ENCODE measurements at places on chromosomes 16 and 17.
A peak's percentile ranks its signal among the peaks of the same experiment; 100 is the strongest.

GRCh38 chr17:60332574-60332973 is 59.4 kb downstream of the USP32 start:
- DNase-seq, result no peak

DNA sequence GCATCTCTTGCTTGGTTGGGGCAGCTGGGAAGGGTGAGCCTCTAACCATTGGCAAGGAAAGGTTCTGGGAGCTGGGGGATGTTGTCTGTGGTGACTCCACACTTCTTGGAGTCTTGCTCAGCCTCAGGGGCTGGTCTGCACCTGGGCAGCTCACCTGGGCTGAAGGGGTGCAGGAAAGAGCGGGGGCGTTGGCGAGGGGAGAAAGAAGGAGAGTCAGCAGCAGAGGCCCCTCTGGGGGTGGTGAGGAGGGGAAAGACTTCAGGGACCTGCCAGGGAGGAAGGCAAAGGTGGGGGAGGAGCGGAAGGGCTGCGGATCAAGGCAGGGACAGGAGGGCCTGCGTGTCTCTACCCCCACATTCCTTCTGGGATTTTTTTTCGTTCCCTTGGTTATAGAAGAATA is 47.7 kb downstream of the CCDC42 start:
- DNase-seq, result peak; percentile 54

DNA sequence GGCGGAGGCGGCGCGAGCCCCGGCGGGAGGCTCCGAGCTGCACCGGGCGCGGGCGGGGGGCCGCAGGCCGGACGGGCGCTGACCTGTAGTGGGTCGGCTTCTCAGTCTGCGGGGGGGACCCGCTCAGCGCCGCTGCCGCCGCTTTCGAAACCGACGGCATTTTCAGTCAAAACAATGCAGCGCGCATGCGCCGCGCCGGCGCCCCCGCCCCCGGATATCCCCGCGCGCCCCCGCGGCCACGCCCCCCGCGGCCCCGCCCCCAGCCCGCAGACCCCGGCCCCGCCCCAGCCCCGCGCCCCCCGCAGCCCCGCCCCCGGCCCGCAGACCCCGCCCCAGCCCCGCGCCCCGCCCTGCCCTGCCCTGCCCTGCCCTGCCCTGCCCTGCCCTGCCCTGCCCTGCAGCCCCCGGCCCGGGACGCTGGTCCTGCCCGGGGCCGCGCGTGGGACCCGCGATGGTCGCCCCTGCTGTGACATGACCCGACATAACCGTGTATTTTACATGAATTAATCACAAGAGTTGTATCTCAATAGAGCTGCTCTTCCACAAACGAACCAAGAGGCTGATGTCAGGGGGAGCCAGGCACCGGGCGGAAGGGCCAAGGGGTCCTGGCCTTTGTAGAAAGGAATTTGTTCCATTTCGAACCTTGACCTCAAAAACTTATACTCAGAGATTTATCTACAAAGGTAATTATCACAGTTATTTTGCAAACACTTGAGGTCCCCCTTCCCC is at the start of gene UNKL:
UNKL (minus strand) TSS at position 173 of the 729 bp plus-strand sequence; CDS start at position 160, 13 bp downstream.
- peak; percentile 83 for DNase-seq

GRCh38 chr17:22286337-22287041 is 594.2 kb downstream of the KCNJ18 start:
- no peak for DNase-seq

DNA sequence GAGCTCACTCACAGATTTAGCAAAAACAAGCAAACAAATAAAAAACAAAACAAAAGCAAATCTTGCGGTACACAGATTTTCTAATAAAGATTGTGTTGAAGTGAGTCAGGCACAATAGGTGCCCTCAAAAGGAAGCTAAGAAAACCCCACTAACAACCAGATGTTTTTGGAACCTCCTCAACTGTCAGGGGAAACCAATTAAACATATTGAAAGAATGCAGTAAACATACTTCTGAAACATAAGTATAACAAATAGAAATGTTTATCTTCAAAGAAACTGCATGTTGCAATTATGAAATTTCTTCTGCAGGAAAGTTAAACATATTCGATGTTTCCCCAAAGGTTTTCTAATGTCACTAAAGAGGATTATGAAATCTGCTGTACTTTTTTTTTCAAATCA is 110.5 kb upstream of the CORO6 start:
- no peak for DNase-seq

DNA sequence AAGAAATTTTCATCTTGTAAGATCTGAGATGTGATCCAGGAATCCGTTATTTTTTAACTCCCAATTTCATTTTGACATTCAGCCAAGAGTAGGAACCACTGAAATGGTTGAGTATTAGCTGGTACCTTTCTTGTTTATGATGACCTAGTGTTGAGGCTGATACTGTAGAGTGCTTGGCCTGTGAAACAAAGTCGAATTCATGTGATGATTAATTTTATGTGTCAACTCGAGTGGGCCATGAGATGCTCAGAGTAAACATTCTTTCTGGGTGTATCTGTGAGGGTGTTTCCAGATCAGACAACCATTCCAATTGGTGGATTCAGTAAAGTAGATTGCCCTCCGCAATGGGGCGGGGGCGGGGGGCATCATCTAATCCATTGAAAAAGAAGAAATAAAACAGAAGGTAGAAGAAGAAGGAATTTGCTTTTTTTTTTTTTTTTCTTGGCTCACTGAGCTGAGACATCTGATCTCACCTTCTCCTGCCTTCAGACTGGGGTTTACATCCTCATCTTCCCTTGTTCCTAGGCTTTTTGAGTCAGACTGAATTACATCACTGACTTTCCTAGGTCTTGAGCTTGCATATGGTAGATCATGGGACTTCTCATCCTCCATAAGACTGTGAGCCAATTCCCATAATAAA is 264.6 kb upstream of the KCNJ16 start:
- DNase-seq, result no peak

GRCh38 chr17:2337544-2338314 is 428 bp downstream of the SGSM2 start:
- peak; percentile 63 for DNase-seq

GRCh38 chr17:28958820-28959455 is 7.6 kb upstream of the PHF12 start:
- DNase-seq, result no peak

DNA sequence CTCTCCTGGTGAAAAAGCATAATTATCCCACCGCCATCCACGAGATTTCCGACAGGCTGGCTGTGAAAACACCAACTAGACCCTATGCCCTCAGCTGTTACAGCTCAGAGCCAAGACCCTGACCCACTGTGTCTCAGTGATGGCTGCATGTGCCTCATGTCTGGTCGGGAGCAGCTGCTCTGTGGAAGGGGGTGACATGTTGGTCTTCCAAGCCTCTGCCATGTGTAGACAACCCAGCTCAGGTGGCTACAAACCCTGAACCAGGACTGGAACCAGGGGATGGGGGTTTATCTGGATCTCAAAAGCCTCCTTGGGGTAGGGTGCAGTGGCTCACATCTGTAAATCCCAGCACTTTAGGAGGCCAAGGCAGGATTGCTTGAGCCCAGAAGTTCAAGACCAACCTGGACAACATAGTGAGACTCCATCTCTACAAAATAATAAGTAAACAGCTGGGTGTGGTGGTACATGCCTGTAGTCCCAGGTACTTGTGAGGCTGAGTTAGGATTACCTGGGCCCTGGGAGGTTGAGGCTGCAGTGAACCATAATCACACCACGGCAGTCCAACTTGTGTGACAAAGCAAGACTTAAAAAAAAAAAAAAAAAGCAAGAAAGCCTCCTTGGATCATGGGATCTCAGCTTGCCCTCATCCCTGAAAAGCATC is 220.3 kb downstream of the CPPED1 start:
- peak; percentile 1 for DNase-seq

GRCh38 chr17:68969101-68969500 is 13.9 kb upstream of the ABCA8 start:
- DNase-seq, result no peak

GRCh38 chr16:19945934-19946333 is 61.3 kb upstream of the GPRC5B start:
- no peak for DNase-seq

- DNase-seq, result no peak
Measured at GRCh38 chr17:73119631-73120030, 27.1 kb upstream of the SLC39A11 start.

- no peak for DNase-seq
Measured at GRCh38 chr16:86987746-86988670, 329.2 kb downstream of the C16orf95 start.

GRCh38 chr17:27824745-27825144 is 24.4 kb upstream of the NOS2 start:
- DNase-seq, result no peak

GRCh38 chr16:29858149-29858849 is 4.7 kb downstream of the CDIPT start:
- no peak for DNase-seq

DNA sequence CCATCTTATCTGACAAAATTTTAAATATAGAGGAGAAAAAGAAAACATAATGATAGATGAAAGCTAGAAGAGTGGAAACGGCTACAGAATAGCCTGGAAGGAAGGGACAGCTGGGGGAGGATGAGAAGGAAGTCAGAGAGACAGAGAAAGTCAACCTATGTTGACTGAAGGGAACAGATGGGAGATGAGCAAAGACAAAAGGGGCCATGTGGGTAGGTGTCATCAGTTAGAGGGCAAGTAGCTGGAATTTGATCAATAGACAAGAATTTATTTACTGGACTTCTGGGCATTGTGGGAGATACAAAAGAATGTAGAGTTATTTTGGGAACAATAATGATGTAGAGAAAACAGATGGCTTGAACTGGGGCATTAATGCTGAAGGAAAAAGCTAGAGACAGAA is 194.4 kb downstream of the ANKFN1 start:
- DNase-seq, result no peak

DNA sequence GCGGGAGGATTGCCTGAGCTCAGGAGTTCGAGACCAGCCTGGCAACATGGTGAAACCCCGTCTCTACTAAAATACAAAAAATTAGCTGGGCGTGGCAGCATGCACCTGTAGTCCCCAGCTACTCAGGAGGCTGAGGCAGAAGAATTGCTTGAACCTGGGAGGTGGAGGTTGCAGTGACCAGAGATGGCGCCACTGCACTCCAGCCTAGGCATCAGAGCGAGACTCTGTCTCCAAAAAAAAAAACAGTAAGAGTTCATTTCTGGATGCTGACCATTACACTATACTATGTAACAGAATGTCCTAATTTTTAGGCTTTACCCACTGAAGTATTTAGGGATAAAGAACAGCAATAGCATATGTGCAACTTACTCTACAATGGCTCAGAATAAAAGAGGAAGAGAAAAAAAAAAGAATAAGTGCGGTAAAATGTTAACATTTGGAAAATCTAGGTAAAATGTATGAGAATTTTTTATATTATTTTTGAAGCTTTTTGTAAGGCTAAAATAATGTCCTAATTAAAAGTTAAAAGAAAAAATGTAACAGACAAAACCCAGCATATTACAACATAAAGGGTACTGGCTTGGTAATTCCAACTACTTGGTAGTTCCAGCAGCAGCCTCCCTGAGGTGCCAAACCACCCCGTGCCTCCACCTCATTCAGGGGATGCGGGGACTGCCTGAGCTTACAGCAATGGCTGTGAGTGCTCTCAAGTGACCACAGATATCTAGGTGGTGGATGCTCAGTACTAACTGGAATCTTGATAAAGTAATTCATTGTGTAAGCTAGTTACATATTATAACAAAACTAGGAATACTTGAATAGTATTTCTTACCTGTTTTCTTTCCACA is 10.9 kb downstream of the COPS3 start:
- no peak for DNase-seq

DNA sequence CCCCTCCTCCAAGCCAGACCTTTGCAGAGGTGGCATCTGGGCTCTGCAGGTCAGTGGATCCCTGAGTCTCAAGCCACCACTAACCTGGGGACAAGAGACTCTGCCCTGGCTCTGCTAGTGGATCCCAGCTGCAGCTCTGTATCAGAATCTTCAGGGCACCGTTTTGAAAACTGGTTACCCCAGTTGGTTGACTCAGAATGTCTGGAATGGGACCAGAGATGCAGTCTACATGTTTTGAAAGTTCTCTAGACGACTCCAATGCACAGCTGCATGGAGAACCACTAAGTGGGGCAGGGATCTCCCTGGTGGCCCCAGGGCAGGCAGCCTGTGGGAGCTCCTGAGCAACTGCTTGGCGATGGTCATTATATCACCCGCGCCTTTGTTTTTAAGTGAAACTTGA is 34.1 kb upstream of the ADORA2B start:
- no peak for DNase-seq

DNA sequence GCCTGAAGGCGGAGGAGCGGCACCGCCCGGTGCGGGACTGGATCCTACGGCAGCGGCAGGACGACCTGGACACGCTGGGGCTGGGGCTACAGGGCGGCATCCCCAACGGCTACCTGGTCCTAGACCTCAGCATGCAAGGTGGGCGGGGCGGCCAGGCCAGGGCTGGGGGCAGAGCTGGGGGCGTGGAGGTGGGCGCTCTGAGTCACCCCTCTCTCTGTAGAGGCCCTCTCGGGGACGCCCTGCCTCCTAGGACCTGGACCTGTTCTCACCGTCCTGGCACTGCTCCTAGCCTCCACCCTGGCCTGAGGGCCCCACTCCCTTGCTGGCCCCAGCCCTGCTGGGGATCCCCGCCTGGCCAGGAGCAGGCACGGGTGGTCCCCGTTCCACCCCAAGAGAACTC is 7.9 kb downstream of the MSLN start:
- no peak for DNase-seq

DNA sequence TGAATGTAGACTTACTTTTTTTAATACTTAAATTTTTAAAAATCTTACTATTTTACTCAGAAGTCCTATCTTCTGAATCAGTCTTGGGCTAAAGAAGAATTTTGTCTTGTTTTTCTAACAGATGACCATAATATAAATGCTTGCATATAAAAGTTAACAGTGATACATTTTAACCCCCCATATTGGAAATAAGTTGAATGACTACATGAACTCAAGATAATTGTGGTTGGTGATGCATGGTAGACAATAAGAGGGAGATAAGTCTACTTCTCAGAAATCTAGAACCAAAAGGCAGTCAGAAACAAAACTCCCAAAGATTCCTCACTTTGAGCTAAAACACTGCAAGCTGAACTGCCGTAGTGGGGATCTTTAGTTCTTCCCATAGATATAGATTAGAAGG is 868.4 kb upstream of the SOX9 start:
- DNase-seq, result no peak

GRCh38 chr17:77497578-77497934 is 356.8 kb downstream of the SEC14L1 start:
- DNase-seq, result peak; percentile 13

GRCh38 chr17:76796081-76796480 is 58.2 kb downstream of the MFSD11 start:
- no peak for DNase-seq

- DNase-seq, result no peak
Measured at GRCh38 chr16:82236415-82236814, 66.4 kb upstream of the MPHOSPH6 start.

- peak; percentile 54 for DNase-seq
Measured at GRCh38 chr17:1030684-1031532, 34.0 kb downstream of the TIMM22 start.

- peak; percentile 30 for DNase-seq
Measured at GRCh38 chr17:16215002-16215272, 397 bp downstream of the NCOR1 start.

GRCh38 chr16:80680839-80681238 is 123.6 kb downstream of the CDYL2 start:
- no peak for DNase-seq

- DNase-seq, result no peak
Measured at GRCh38 chr17:69232650-69233049, 4.0 kb upstream of the ABCA10 start.

GRCh38 chr16:72429671-72430081 is 257.7 kb upstream of the PMFBP1 start:
- no peak for DNase-seq
